ENCODE measurements at places on chromosomes 2 and 18. TPM values are rescaled to one million over a fixed set of nuclear protein-coding genes. Genes with fewer than 3 reads are reported as not detected.

GRCh38 chr2:97741251-97741650 is 27.9 kb downstream of the ZAP70 start:
- DNase-seq = no peak

EIF5B gene
- 35.9 TPM for total RNA-seq

CD8B2 gene
- not detected for total RNA-seq

- no peak for DNase-seq
These were observed 362.0 kb downstream of the ZNF521 start for GRCh38 chr18:24989760-24990593.

GALNT14 gene
- total RNA-seq = 12.7 TPM

DNA sequence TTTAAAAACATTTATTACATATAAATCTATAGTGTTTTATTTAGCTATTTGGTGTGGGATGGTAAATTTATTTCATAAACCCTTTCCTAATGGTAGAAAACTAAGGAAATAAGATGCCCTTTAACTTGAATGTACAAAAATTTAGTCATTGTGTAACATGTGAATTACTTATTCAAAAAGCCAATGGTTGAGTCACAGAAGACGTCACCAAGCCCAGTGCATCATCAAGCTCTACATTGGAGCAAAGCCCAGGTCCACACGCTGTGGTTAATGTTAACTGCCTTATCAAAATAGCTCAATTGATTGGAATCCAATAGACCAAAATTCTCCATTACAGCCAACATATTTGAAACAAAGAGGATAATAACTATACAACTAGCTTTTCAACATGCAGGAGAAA is 145.5 kb upstream of the LYPD1 start:
- peak; percentile 72 for DNase-seq

MYOM1 gene
- 0.07 TPM for total RNA-seq

All from PC-3 (cell line).